ENCODE measurements at places on chromosomes 2 and 18. TPM values are rescaled to one million over a fixed set of nuclear protein-coding genes. Genes with fewer than 3 reads are reported as not detected.
A peak's percentile ranks its signal among the peaks of the same experiment; 100 is the strongest.

DNA sequence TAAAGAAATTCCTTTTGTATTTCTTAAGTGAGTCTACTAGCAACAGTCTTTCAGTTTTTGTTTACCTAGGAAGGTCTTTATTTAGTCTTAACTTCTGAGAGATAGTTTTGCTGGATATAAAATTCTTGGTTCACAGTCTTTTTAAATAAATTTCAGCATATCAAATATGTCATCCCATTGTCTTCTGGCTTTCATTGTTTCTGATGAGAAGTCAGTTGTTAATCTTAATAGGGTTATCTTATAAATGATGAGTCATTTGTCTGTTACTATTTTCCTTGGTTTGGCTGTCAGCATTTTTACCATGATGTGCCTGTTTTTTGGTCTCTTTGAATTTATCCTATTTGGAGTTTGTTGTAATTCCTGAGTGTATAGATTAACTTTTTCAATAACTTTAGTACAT is 129.3 kb downstream of the FAM210A start:
- no peaks in the 10 kb centered on the region for H3K27me3 ChIP-seq
- no peak overlapping the region for H3K4me3 ChIP-seq
- peaks cover 16% of the 10 kb centered on the region for H3K4me1 ChIP-seq
- no peak overlapping the region for H3K27ac ChIP-seq
- DNase-seq: no peak
- H3K36me3 ChIP-seq: peaks cover 71% of the 10 kb centered on the region

- no peak overlapping the region for H3K4me3 ChIP-seq
- H3K27me3 ChIP-seq: peaks cover 71% of the 10 kb centered on the region
- DNase-seq: peak; percentile 61
- peaks cover 1% of the 10 kb centered on the region for H3K36me3 ChIP-seq
- no peak overlapping the region for H3K27ac ChIP-seq
- H3K4me1 ChIP-seq: peaks cover 44% of the 10 kb centered on the region
These were observed 63.0 kb downstream of the ADNP2 start for GRCh38 chr18:80172056-80172455.

- peaks cover 7% of the 10 kb centered on the region for H3K4me1 ChIP-seq
- H3K4me3 ChIP-seq: no peak overlapping the region
- no peak overlapping the region for H3K27ac ChIP-seq
- no peak for DNase-seq
- no peaks in the 10 kb centered on the region for H3K36me3 ChIP-seq
These were observed 12.6 kb upstream of the SEC11C start for GRCh38 chr18:59127047-59127446.

DNA sequence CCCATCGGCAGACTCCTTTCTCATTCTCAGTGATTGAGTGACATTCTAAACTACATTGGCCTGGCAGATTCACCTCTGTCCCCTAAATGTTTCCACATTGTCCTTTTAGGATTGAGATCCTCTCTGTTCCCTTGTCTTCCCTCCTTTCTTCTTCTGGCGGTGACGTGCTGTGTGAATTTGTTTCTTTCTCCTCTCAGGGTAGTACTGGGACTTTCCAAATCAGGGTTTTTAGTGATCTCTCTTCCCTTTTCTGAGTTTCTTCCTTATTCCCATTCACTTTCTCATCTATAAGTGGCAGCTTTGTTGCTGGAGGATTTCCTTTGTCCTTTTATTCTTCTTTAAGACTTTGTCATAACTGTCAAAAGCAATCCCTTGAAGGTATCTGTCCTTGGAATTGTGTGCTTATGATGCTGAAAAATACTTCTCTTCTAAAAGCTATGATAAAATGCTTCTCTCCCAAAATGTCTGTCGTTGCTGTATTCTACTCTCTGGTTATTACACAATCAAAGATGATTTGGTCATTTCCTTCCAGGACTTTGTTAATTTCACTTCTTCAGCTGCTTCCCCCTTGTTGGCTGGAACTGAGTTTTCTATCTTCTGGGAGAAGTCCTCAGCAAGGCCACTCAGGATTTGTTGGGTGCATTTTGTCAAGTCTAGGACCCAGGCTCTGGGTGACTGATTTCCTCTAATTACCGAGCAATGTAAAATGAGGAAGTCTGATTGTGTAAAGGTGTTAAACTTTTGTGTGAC is 4.9 kb upstream of the IL1B start:
- H3K4me3 ChIP-seq: no peak overlapping the region
- DNase-seq: no peak
- peaks cover 11% of the 10 kb centered on the region for H3K4me1 ChIP-seq
- no peaks in the 10 kb centered on the region for H3K36me3 ChIP-seq
- peaks cover 48% of the 10 kb centered on the region for H3K27me3 ChIP-seq

AQP12B gene
- not detected for total RNA-seq

THOC1 gene
- total RNA-seq: 50.0 TPM

All from activated CD8-positive, alpha-beta memory T cell treated with anti-CD3 and anti-CD28 coated beads, Interleukin-2, amount 10 ng/mL, durations not matched to agents 7 days and 5 days (primary cell).